ENCODE measurements at places on chromosomes 12 and 14.

GRCh38 chr14:85175556-85175955 is 354.4 kb upstream of the FLRT2 start:
- no peak for DNase-seq

GRCh38 chr14:56107615-56108014 is 10.6 kb upstream of the PELI2 start:
- DNase-seq, result no peak

DNA sequence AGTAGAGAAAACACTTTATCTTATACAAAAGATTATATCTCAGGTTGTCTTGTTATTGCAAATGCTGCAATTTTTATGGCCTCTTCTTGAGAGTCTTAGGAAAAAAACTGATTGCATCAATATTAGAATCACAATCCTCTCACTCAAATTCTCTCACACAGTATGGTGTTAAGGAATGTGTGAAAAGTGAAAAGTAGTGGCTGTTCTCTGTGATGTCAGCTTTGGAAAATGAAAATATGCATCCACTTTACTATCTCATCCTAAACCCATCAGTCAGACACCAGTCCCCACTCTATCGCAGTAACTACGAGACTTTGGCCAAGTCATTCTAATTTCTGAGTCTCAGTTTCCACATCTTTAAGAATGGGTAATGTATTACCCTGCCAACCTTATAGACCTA is 32.6 kb upstream of the NTF3 start:
- DNase-seq, result no peak

DNA sequence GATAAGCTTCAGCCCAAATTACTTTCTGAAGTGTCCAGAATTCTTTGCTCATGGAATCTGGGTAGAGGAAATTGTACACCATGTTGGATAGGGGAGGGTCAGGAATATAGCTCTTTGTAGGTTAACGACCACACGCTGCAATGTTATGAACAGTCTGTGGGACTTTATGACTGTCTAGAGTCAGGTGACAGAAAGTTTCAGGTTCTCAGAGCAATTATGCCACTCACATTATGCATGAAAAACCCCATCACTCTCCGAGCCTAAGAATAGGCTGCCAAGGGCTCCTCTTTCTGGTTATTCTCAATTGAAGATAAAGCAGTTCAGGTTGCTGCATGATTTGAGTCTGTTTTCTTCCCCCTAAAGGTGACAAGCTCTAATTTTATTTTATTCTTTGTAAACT is 430.9 kb downstream of the ATP23 start:
- no peak for DNase-seq

- DNase-seq, result no peak
Measured at GRCh38 chr14:65304963-65305362, 107.6 kb upstream of the FUT8 start.
